Inflammatory macrophage treated with lipopolysaccharide for 4 hours (primary cell): ENCODE measurements at places on chromosomes 1 and 21.

DNA sequence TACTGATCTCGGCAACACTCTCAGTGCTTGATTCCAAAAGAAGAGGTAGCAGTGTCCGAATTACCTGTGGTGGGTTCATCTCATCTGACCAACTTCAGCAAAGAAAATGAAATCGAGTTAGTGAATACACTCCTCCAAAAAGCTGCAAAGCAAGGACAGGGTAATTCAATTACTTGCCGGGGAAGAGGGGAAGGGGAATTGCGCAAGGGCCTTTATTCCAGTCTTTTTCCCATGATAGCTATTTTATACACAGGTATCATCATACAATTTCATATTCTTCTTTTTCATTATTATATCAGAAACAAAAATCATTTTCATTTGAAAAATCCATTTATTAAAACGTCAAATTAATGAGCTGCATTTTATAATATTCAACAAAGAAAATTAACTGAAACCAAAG lies 42.9 kb downstream of the UBR4 start:
- DNase-seq, result no peak

- DNase-seq, result no peak
Measured at GRCh38 chr1:6501279-6501813, 9.9 kb upstream of the PLEKHG5 start.

DNA sequence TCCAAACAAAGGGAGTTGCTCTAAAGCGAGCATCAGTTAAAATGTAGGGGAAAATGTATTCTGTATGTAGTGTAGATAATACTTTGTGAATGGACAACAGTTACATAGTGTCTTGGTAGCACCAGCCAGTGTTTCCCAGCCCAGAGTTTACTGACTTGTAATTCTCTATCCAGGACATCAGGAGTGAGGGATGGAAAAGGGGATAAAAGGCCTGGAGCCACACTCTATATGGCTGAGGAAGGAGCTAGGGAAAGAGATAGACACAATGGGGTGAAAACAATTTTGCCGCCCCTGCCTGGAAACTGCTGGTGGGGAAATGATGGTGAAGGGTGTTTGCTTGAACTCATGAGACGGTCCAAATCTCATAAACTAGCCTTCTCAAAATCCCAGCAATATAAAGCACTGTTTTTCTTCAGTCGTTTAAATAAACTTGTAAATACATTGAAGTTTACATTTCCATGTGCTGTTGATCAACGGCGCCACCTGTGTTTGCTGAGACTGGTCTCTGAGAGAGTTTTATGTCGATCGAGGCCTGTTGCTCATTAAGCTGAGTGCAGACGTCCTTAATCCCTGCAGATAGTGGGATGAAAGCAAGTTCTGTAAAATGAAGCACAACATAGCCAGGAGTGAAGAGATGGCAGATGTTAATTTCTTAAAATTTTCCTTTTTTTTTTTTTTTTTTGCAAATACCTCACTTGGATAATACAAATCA lies 27.9 kb upstream of the AGO1 start:
- no peak for DNase-seq

DNA sequence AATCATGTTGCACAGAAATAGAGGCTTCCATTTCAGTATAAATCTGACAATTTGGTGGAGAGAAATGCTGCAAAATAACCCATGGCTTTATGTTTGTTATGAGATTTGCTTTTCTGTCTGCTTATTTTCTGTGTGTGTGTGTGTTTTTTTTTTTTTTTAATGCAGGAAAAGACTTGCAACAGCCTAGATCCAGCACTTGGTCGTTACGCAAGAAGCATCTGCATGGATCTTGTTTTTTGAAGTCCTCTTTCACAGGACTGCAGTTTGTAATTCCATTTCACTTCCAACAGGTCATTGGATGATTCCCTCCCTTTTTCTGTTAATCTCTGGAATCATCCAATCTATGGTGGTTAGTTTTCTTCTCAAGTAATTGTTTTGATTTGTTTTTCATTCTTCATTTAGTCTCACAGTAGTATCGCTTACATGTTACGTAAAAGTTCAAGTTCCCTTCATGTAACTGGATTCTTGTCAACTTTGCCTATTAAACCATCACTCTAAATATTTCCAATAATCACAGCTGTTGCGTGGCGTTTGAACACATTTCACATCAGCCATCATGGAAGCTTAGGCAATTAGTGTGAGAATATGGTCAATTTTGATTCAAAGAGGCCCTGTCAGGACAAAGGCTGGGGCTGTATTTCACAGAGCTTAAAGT lies 312.9 kb downstream of the NFIA start:
- DNase-seq, result no peak

DNA sequence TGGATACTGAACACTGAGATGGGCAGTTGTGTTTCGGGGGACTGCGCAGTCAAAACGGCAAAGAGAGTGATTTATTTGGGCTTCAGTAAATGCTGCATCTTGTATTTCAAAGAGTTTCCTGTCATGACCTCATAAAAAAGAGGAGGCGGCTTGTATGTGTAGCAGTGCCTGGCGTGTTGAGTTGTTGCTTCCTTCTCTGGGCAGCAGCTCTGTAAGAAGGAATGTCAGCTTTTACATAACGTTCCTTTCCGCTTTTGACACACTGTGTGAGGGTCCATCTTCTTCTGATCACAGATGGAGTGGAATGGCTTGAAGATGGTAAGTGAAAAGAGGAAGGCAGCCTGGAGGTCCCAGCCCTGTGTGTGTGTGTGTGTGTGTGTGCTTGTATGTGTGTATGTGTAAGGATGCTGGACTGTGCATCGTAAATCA lies 941 bp downstream of the ELAVL4 start:
- peak; percentile 80 for DNase-seq

DNA sequence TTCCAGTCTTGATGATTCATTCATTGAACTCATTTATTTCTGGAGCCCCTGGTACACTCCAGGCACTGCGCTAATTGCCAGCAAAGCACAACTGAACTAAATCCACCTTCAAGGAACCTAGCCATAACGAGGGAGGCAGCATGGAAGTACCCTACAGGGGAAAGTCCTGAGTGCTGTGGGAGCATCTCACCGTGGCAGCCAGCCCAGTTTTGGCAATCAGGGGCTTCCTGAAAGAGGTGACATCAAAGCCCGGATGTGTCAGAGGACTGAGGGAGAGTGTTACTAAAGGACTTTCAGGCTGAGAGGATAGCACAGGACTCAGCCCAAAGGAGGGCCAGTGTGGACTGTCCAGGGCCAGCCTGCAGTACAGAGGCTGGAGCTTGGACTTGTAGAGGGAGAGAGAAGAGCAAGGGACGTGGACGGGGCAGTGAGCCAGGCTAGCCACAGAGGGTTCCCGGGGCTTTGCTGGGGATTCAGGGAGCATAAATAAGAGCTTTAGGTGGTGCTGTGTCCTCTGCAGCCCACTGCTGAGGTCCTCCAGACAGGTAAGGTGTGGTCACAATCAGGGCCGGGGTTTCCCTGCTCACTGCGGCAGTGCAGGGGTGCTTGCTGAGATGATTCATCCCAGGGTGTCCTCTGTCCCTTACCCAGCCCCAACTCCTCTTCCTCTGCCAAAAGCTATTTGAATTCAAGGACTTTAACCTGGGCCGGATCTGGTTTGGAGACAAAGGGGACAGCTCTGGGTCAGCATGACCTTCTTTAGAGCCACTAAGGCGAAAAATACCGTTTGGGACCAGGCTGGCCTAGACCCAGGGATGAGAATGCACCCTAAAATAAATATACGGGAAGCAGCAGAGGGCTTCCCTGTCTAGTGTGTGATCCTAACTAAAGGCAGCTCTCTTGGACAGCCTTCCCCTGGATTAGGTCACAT lies 128.3 kb downstream of the EDEM3 start:
- DNase-seq, result no peak

GRCh38 chr1:155904261-155904660 lies 6.9 kb downstream of the RIT1 start:
- no peak for DNase-seq

GRCh38 chr1:101314244-101314643 lies 77.4 kb downstream of the S1PR1 start:
- peak; percentile 28 for DNase-seq

GRCh38 chr1:226641671-226642231 lies 93.2 kb downstream of the STUM start:
- DNase-seq, result no peak

- DNase-seq, result no peak
Measured at GRCh38 chr1:10961300-10961833, 51.1 kb upstream of the TARDBP start.

DNA sequence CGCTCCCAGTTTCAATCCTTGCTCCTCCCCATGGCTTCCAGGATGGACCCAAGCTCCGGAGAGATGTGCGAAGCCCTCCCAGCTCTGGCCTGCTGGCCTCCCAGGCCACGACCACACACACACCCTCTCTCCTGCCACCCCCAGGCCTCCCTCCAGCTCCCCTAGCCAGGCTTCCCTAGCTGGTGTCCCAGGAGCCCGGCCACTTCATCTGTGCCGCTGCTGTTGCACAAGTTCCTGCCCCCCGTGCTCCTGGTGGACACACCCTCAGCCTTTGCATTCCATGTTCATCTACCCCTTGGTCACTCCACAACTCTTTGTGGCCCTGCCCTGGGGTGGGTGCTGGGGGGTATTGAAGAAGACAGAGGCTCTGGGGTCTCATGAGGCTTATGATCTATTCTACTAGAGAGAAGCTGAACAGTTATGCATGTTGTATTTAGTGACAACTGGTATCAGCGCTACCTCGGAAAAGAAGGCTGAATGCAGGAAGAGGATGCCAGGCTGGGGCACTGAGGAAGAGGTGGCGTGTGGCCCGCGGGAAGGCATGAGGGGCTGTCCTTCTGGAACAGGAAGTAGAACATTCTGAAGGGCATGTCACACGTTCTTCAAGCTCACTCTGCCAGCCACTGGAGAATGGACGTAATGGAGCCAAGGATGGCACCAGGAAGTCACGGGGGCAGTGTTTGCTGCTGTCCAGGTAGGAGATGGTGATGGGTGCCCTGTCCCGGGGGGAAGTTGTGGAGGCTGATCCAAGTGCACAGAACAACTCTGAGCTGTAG lies 172.4 kb downstream of the PSMG1 start:
- DNase-seq, result peak; percentile 63

DNA sequence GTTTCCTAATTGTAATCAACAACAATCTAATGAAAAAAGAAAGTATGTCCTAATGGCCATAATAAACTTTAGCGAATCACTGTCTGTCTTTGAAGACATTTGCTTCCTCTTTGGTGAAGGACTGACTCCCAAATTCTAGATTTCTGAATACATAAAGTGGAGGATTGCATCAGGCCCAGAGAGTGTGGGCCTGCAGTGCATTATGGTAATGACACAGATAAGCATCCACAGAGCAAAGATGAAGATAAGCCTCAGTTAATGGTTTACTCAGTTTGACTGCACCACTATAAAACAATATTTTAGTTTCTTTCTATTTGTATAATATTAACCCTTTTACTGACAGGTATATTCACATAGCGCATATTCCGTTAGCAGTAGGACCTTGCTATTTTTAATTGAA lies 365.5 kb downstream of the KCTD3 start:
- no peak for DNase-seq

- DNase-seq, result no peak
Measured at GRCh38 chr21:25115021-25115420, 492.3 kb downstream of the MRPL39 start.

DNA sequence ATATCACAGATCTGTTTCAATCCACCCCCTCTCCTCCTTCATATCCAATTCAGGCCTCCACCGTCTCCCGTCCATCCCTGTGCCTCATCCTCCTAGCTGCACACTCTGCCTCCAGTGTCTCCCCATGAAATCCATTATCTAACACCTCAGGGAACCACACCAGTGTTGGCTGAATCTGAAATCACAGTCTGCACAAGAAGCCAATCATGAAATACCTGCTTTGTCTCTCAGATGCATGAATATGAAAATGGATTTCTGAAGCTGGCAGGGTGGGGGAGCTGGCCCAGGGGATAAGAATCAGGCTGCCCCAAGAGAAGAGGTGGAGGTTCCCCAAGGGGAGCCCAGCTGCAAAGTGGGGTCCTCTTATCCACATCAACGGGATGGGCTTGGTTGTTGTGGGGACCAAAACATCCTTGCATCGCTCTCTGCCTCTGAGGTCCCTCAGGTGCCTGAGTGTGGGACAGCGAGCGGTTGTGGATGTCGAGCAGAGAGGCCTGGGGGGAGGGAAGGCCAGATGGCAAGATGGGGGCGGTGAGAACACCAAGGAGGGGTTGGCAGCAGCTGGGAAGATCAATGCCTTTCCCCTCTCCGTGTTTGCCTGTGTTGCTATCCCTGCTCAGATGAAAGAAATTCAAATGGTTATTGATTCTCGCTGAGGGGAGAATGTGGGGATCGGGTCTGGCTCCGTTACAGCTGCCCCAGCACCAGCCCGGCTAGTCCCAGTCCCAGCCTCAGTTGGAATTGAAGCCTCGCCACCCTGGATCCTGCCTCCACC lies 237.3 kb upstream of the POU3F1 start:
- no peak for DNase-seq

- DNase-seq, result no peak
Measured at GRCh38 chr1:35505911-35506798, 51.0 kb downstream of the KIAA0319L start.

DNA sequence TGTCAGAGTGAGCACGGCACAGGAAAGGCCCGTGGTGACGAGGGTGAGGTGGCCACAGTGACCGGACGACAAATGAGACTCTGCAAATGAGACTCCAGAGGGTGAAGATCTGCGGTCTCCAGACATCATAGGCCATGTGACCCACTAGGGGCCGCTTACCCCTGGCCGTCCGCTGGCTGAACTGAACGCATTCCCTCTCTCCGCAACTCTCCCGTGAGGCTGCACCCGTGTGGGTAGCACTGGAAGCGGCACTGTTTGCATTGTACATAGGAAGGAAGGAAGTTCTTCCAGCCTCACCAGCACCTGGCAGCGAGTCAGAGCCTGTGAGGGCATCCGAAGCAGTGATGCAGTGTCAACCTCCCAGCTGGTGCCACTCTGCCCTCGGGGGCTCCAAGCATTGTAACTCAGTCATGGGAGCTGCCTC lies 23.6 kb upstream of the SPSB1 start:
- DNase-seq, result no peak

DNA sequence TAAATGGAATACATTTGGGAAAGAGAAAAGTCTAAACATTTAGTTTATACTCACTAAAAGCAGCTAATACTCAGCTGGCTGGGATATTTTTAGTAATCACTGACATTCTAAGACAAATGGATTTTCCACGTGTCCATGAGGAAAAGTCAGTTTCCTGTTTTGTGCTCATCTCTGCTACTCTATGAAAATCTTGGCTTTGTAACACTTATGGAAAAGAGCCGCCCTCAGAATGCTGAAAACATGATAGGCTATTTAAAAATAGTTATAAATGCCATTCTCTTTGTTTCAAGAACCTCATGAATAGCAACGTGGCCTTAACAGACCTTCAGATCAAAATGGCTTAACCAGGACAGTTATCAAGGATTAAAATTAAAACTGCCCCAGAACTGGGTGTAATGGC lies 29.9 kb downstream of the MRAP start:
- no peak for DNase-seq

- no peak for DNase-seq
Measured at GRCh38 chr1:32195972-32196823, 4.2 kb upstream of the CCDC28B start.

GRCh38 chr1:109788695-109789521 lies 25.2 kb upstream of the EPS8L3 start:
- peak; percentile 33 for DNase-seq
